Activated CD4-positive, alpha-beta T cell treated with anti-CD3 and anti-CD28 coated beads, Interleukin-2, amount 50 U/mL, for 48 hours (primary cell): ENCODE measurements at places on chromosomes 2 and 18.
A peak's percentile ranks its signal among the peaks of the same experiment; 100 is the strongest.

DNA sequence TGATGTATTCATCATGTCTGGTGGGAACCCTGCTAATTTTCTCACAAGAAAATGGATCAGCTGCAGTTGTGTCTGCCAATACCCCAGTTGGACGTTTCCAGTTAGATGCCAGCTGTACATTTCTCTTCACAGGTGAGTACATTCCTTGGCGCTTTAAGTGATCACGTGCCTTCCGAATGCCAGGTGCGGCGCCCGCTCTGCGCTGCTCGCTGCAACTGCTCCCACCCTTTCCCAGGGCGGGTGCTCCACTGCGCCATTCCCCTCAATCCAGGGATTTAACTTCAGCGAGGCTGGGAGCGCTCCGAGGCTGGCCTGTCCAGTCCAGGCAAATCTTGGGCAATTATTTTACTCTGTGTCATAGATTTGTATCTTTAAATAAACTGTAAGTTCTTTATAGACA, 225.0 kb upstream of the RAB6C start:
- DNase-seq, result no peak

DNA sequence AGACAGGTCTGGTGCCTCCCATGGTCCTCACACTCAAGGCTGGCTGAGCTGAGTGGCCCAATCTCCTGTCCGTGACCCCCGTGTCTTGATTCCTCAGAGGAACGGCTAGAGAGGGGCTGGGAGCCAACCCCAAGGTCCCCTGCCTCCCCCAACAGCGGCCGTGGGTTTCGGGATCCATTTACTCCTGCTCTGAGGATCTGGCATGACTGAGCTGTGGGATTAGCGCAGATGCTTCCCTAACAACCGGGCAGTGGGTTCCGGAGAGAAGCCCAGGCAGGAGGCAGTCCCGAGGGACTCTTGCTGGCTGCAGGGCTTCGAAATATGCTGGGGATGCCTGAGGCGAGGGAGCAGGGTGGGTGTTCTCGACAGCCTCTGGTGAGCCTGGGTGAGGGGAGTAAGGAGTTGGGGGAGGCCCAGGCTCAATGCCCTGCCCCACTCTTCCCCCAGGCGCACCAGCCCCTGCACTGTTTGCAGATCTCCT, 18.9 kb downstream of the GPR35 start:
- DNase-seq, result no peak

GRCh38 chr2:38911191-38911590, 21.5 kb downstream of the ARHGEF33 start:
- no peak for DNase-seq

DNA sequence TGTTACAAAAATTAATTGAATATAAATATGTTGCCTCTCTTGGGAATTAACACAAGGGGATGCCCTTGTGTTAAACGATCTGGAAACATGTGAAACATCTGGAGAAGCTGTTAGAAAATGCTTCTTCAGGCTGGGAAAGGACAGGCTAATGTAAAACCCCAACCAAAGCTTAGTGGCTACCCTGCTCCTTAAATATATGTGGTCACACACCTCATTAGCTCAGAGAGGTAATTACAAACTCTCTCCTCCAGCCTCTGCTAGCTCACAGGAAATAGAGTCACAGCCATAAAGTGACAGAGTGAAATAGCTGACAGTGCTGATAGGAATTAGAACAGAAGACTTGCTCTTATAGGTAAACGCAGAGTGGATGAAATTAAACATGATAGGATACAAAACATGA, 155.9 kb downstream of the RAB3GAP1 start:
- DNase-seq, result no peak

DNA sequence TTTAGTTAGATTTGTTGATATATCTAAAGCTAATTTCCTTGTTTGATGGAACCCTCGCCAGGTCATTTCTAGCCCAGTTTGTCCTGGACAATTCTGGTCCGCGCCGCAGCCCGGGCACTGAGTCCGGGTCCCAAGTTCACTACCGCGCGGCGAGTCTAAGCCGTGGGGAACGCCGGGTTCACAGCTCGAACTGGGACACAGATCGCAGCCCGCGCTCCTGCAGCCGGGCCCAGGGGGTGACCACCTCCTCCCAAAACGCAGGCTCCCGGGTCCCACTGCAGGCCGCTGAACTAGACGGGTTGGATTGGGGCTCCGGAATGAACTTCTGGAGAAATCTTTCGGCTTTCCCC, 681 bp downstream of the ACADL start:
- DNase-seq, result no peak

- no peak for DNase-seq
Observed at GRCh38 chr2:126795656-126796055, 103.0 kb upstream of the TEX51 start.

- DNase-seq, result no peak
Observed at GRCh38 chr2:602571-603359, 74.4 kb downstream of the TMEM18 start.

- DNase-seq, result no peak
Observed at GRCh38 chr2:190819840-190820301, 60.8 kb upstream of the GLS start.

GRCh38 chr2:127233710-127234109, 13.6 kb upstream of the CYP27C1 start:
- no peak for DNase-seq

DNA sequence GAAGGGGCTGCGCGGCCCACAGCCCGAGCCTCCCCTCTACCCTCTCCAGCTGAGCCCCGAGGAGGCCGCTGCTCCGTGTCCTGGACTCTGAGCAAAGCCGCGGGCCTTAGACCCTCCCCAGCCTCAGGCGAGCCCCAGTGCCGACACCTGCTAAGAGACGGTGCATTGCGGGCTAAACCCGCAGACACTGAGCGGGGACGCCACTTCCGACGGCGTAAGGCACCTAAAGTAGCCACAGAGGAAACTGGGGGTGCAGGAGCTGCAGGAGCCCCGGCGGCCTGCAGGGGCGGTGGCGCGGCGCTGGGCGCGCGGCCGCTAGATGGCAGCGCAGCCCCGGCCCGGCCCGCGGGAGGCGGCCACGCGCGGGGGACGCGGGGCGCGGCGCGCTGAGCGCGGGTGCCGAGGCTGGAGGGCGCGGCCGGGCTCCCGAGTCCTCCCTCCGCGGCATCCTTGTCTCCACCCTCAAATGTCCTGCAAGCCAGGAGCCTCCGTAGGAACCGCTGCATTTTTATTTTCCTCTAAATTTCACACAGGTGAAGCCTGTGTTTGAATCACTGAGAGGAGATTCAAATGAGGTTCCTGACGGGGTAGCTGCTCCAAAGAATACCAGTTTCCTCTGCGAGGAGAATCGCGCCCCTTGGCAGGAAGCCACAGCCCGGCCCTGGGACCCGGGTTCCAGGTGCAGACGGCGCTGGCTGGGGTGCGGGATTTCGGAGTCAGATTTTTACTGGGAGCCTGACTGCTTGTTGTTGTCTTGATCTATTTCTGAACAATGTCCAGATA, 650.5 kb downstream of the GALR1 start:
- DNase-seq, result peak; percentile 48
